Bronchial smooth muscle cell (primary cell): ENCODE measurements at places on chromosomes 2 and 18. TPM values are rescaled to one million over a fixed set of nuclear protein-coding genes. Genes with fewer than 3 reads are reported as not detected.

The LHCGR gene
- total RNA-seq = not detected in 2 replicates

The MEIS1 gene
- total RNA-seq = 231 and 429 TPM in 2 replicates

The ABCA12 gene
- total RNA-seq = 0.09 and 0.16 TPM in 2 replicates

The LRRC30 gene
- not detected in 2 replicates for total RNA-seq

The RAB10 gene
- 117 and 186 TPM in 2 replicates for total RNA-seq

The PDE1A gene
- total RNA-seq = 6.5 and 27.9 TPM in 2 replicates

The FOXD4L1 gene
- total RNA-seq = under 0.01 TPM in 1 of 2 replicates, not detected in the other

The EML6 gene
- 0.17 and 0.63 TPM in 2 replicates for total RNA-seq

The NPAS2 gene
- 1.7 and 2.7 TPM in 2 replicates for total RNA-seq

The PCARE gene
- total RNA-seq = not detected in 2 replicates

The MPP4 gene
- total RNA-seq = 0.43 and 0.79 TPM in 2 replicates

The DNER gene
- total RNA-seq = 0.60 and 2.8 TPM in 2 replicates

The ANKRD12 gene
- total RNA-seq = 39.6 and 88.0 TPM in 2 replicates

The MOGAT1 gene
- not detected in 2 replicates for total RNA-seq

The DYSF gene
- 0.09 TPM in 1 of 2 replicates, not detected in the other for total RNA-seq

The UGT1A4 gene
- total RNA-seq = under 0.01 TPM in 1 of 2 replicates, not detected in the other

The TEKT4 gene
- not detected in 2 replicates for total RNA-seq

The SCN7A gene
- total RNA-seq = 9.5 and 14.3 TPM in 2 replicates

The TMEM247 gene
- total RNA-seq = not detected in 2 replicates

The SCRN3 gene
- total RNA-seq = 20.5 and 22.4 TPM in 2 replicates

The MC4R gene
- not detected in 2 replicates for total RNA-seq

The CHRNG gene
- total RNA-seq = not detected in 2 replicates

The RUFY4 gene
- not detected in 2 replicates for total RNA-seq

The COX5B gene
- total RNA-seq = 317 and 549 TPM in 2 replicates

The COLEC12 gene
- total RNA-seq = 64.0 and 144 TPM in 2 replicates

The CNTNAP5 gene
- total RNA-seq = not detected in 2 replicates

The KRTCAP3 gene
- 0.26 and 0.47 TPM in 2 replicates for total RNA-seq

The IL37 gene
- not detected in 2 replicates for total RNA-seq

The ANKRD44 gene
- total RNA-seq = 9.4 and 9.9 TPM in 2 replicates

The LOXL3 gene
- 23.6 and 30.0 TPM in 2 replicates for total RNA-seq

The ANKRD30BL gene
- total RNA-seq = not detected in 2 replicates

The EVX2 gene
- not detected in 2 replicates for total RNA-seq

The DES gene
- 2.4 and 2.7 TPM in 2 replicates for total RNA-seq
